ENCODE measurements at places on chromosomes 12 and 14.
A peak's percentile ranks its signal among the peaks of the same experiment; 100 is the strongest.

DNA sequence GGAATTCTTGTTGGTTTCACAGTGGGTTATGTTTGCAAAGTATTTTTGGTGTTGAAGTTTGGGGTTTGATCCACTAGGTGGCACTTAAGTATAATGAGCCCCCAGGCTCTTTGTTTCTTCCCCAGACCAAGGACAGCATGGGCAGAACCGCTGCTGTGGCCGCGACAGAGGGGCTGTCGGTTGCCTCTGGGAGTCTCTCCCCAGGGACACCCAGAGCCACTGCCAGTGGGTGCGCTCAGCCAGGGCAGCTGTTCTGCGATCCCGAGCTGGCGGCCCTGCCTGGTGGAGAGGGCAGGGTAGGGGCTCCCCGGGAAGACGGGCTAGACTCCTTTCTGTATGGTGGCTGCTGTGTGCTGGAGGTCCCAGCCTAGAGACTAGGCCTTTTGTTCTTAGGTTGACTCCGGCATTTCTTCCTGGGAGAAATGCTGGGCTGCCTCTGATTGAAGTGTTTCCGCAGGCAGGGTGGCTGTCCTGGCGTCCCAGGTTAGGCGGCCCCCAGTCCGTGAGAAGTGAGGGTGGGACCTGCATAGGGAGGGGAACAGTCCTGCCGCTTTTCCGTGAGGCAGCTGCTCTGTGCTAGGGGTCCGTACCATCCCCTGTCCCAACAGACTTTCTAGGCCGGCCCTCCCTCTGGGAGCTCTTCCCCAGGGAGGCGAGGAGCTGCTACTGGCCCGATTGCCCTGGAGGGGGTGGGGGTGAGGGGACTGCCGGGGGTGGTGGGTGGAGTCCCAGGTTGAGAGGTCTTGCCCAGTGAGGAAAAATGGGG, 253.1 kb upstream of the PELI2 start:
- DNase-seq: no peak

- no peak for DNase-seq
Observed at GRCh38 chr12:47411966-47412365, 293.9 kb downstream of the RPAP3 start.

GRCh38 chr12:113072136-113072535, 15.6 kb downstream of the DTX1 start:
- DNase-seq: no peak

- DNase-seq: peak; percentile 49
Observed at GRCh38 chr12:118061011-118061872, at the start of gene WSB2. Gene WSB2, minus strand, starts transcription at chr12:118061179. Its CDS starts 131 bp downstream, at chr12:118061048.

DNA sequence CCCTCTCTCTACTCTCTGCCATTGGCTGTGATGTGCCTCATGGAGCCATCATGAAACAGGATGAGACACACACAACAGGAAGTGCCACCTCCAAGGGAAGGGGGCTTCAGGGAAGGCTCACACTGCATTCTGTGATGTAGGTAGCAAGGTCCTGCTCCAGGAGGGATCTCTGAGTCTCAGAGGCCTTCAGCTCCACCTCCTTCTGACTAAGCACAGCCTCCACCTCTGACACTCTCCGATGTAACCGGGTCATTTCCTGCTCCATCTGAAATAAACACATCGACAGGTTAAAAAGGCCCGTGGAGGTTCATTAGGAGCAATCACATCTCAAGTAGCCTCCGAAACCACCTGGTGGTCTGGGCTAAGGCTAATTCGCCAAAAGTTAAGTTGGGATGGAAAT, 93.3 kb downstream of the CIT start:
- no peak for DNase-seq

GRCh38 chr12:42692749-42693148, 103.2 kb upstream of the PRICKLE1 start:
- no peak for DNase-seq

DNA sequence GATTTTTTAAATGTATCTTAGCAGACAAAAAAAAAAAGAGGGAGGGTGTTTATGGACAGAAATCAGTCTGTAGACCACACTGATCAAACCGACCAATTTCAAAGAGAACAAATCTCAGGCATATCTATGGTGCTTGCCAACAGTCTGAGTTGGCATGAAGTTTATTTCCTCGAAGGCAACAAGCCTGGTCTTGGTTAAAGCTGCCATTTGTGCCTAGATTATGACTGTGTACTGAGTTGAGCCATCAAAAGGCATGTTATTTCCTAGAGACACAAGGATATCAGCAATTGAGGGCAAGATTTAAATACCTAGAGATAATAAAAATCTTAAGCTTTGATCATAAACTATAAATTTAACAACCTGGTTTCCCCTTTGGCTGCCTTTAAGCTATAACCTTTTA, 119.2 kb downstream of the SLC2A13 start:
- DNase-seq: no peak

DNA sequence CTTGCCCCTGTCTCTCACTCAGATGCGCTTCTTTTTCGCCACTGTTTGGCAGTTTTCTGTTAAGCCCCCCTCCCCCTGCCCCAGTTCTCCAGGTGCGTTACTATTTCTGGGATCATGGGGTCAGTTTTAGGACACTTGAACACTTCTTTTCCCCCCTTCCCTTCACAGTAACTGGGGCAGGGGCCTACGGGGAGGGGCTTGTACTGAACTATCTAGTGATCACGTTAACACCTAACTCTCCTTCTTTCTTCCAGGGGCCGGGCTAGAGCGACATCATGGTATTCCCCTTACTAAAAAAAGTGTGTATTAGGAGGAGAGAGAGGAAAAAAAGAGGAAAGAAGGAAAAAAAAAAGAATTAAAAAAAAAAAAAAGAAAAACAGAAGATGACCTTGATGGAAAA, 3.7 kb downstream of the PABPN1 start:
- DNase-seq: no peak

Measured in stimulated activated naive CD4-positive, alpha-beta T cell (primary cell).